ENCODE measurements at places on chromosomes 2 and 18.

DNA sequence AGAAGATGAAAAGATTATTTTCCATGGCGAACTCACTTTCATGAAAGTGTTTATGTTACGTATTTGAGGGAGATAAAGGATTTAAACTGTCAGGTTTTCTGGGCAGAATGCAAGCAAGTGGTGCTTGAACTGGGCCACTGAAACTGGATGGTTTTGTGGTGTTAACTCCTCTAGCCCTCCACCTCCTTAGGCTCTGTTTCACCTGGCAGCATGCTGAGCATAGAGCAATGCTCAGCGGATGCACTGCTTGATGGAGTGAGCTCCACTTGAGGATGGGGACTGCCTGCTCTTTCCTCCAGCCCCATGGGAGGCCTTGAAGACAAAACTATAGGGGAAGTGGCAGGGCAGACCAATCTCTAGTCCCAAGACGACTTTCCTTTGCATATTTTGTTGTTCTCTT, 345.8 kb downstream of the TDRD15 start:
- no peak for DNase-seq

DNA sequence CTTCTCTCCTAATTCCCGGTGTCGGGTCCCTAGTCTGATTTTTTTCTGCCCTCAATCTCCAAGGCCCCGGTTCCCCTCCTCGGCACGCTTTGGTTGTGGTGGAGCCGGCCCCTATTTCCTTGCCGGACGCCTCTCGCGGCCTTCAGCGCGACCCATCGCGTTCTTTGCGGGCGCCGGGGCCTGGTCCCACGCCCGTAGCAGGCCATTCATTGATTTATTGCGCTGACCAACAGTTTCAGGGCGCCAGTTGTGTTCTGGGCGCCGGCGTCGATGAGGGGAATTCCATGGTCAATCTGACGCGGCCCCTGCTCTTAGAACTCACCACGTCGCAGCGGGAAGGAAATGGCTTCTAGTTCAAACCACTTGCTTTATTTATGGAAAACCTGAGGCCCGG, 396 bp downstream of the CNOT9 start:
- DNase-seq: peak; percentile 31

GRCh38 chr2:171158036-171158789, 2.5 kb downstream of the TLK1 start:
- DNase-seq: no peak

GRCh38 chr2:7289697-7290096, 372.5 kb downstream of the RNF144A start:
- DNase-seq: no peak

- DNase-seq: no peak
Observed at GRCh38 chr2:55431982-55432627, 12.4 kb upstream of the CCDC88A start.

DNA sequence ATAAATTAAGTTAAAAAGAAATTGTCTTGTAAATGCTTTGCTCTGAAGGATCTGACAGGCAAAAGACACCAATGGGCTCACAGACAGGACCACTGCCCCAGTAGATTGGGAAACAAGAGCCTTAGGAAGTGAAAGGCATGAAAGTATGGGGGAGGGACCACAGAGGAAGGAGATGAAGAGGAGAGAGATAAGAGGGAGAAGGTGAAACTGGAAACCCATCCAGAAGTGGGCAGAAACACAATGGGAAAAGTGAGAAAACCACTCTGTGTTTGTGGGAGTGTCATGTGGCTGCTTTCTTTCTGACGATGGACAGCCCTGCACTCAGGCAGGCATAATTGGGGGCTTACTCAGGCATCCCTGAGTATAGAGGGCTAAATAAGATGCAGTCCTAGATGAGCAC, 101.5 kb upstream of the STON1 start:
- no peak for DNase-seq

GRCh38 chr2:215622837-215623236, 187.0 kb upstream of the FN1 start:
- no peak for DNase-seq

DNA sequence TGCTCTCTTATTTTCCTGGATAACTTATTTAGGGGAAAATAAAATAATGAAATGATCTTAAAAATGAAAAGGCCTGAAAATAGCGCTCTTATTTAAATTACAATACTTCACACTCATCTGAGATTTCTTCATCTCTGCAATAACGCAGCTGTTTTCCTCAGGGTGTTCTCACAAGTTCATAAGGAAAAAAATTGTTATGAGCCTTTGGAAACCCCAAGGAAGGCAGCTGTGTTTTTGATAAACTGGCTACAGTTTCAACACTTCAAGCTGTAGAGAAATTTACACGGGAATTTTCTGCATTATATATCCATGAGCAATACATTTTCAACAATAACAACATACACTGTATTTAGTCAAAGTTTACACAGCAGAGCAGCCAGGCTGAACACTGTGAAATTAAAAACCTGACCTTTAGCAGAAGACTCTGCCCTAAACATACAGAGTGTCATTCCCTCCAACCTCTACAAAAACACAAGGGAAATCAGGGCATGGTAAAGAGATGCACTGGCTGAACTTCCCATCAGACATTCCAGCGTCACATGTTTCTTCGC, 959.6 kb downstream of the SLC4A3 start:
- no peak for DNase-seq

GRCh38 chr2:222698276-222698675, 26.8 kb downstream of the MOGAT1 start:
- no peak for DNase-seq

DNA sequence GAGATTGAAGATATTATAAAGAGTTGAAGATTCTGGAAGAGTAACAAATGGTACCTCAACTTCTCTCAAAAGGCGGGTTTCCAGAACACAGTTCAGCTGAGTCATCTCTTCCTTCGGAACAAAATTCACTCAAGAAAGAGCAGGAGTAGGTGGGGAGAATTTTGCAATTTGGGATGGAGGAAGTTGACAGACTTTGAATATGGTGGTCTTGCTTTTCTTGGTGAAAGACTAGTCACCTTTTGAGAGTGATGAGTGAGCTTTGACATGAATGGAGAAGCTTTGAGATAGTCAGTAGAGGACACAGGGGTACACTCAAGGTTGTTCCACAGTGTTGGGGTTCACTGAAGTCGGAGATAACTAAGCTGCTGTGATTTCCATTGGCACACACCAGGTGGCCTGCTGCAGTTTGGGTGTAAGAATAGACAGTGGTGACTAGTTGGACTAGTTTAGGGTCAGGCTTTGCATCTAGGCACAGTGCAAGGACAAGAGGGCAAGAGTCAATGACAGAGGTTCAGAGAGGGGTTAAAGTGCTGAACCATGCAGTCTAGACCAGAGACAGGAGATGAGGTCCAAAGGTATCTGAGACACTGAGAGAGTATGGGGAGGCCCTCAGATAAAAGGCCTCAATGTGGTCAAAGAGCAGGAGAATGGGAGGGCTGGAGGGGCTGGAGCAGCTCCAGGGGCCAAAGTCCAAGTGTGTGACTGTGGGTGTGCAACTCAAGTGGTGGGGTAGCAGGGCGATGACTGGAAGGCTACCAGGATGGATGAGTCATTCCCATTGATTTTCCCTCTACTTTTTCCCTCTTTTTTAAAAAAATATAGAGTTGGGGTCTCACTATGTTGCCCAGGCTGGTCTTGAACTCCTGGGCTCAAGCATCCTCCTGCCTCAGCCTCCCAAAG, 7.7 kb downstream of the CCL20 start:
- DNase-seq: no peak

DNA sequence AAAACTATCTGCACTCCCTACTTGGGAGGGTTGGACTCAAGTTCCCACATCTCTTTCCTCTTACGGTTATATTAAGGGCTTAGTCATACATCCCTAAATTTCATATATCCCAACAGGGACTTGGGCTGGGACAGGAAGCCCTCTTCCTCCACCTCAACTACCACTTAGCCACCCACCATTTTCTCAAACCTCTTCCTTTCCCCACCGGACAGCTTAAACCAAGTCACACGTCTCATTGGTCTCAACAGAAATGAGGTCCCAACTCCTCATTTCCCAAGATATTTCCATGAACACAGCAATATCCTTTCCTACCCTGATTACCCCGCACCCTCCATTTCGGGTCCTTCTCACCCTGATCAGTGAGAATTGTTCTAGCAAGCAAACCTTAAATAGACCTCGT, 736 bp downstream of the ZSCAN30 start:
- no peak for DNase-seq

DNA sequence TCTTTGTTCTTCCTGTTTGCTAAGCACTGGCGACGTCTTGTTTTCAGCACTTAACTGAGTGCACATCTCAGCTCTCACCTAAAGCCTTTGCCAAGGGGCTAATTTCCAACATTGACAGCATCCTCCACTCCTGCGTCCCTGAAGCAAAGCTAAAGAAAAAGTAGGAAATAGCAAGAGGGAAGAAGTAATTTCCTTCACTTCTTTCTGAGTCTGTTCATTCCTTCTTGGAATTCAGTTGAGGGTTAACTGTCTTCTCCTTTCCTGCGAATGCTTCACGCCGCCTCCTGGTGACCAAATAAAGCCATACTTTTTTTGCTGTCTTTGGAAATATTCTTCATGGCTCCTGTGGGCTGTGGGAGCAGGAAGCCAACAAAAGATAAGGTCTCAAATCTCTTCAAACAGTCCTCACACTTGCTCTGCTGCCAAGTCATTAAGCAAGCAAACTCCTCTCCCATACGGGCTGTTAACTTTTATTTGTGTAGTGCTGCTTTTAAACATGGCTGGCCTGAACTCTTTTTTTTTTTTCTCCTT, 100.9 kb downstream of the DPP10 start:
- DNase-seq: no peak

GRCh38 chr2:18406219-18406618, 154.2 kb downstream of the RDH14 start:
- no peak for DNase-seq

GRCh38 chr2:144274131-144274530, 245.8 kb downstream of the ZEB2 start:
- DNase-seq: no peak

GRCh38 chr18:60675126-60675525, 302.6 kb upstream of the MC4R start:
- DNase-seq: no peak

DNA sequence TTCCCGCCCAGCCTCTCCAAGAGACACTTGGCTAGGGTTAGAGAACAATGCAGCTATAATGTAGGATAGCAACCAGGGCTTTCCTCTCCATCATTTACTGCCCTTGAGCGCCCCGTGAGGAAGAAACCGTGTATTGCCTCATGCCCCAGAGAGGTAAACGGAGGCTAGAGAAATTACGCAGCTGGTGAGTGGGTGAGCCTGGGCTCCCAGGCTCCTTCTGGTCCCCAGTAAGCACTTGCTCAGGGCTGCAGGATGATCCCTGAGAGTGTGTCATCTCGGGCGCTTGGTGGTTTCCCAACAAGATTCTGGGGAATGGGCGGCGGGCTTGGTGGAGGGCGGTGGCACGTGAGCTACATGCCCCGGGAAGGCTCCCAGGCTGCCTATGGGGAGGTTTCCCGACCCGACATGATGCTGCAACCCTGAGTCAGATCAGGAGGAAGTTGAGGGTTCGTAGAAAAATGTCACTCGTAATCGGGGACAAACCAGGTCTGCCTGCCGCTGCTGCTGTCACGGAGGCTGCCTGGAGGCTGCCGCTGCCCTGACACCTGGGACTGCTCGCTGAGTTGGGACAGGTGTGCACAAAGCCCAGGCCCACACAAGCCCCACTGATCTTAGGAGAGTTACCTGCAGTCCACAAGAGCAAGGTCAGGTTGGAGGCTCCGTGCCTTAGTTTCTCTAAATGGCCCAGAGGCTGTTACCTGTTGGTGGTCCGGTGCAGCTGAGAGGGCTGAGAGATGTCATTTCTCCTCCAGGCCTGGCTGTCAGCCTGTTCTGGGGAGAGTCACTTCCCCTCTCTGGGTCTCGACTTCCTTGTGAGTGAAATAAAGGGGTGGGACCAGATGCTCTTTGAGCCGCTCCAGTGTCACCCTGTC, at the start of gene GPR55:
GPR55 (minus strand) TSS at position 773 of the 872 bp plus-strand sequence. CDS start 14,280 bp downstream, outside the sequence.
- DNase-seq: peak; percentile 65

GRCh38 chr2:48199070-48199469, 292.8 kb upstream of the FBXO11 start:
- DNase-seq: no peak

DNA sequence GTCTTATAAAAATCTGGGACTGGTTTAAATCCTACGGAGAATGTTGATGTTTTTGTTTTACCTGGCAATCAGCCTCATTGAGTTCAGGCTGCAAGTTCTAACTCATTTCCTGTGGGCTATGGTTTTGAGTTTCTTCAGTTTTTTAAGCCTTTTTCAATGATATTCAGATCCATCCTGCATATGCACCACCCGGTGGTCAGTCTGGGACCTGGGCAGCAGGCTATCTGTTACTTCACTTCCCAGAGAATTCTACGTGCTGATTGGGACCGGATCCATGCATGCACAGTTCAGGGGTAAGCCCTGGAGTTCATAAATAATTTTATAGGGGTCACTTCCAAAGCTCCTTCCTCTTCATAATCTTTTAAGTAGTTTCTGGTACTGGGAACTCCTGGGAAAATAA, 339.2 kb upstream of the HNRNPA3 start:
- DNase-seq: no peak

DNA sequence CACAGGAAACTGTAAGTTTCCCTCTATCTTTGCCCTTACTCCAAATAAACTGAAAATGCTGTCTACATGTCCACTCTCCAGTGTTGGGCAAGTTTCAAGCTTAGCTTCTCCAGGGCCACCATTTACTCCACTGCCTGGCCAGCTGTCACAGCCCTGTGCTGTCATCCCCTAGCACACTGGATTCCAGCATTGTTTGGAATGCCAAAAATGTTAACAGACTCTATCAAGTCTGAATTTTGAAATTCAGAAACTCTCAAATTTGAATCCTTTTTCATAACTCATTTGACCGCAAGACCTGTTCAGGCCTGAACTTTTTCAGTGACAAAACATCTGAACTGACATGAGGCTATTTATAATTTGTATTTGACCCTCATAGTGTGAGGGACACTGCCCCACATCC, 5.2 kb upstream of the ARHGAP28 start:
- DNase-seq: no peak

GRCh38 chr2:11168488-11168887, 13.2 kb downstream of the SLC66A3 start:
- DNase-seq: no peak

GRCh38 chr18:12076424-12077140, 17.1 kb upstream of the ANKRD62 start:
- no peak for DNase-seq

- no peak for DNase-seq
Observed at GRCh38 chr18:58632552-58632951, 3.7 kb upstream of the ALPK2 start.

- DNase-seq: no peak
Observed at GRCh38 chr2:28364610-28365009, 28.0 kb upstream of the FOSL2 start.

- DNase-seq: no peak
Observed at GRCh38 chr2:144162652-144163051, 357.3 kb downstream of the ZEB2 start.

GRCh38 chr2:100321179-100321865, 979 bp downstream of the LONRF2 start:
- peak; percentile 12 for DNase-seq

DNA sequence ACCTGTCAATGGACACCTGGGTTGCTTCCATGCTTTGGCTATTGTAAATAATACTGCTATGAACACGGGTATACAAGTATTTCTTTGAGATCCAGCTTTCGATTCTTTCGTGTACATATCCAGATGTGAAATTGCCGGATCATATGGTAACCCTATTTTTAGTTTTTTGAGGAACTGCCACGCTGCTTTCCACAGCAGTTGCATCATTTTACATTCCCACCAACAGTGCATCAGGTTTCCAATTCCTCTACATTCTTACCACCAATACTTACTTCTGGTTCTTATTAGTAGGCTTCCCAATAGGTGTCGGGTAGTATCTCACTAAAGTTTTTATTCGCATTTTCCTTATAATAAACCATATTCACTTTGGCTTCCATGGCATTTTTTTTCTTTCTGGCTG, 69.6 kb downstream of the PID1 start:
- DNase-seq: no peak
